ENCODE measurements at places on chromosomes 1 and 21. TPM values are rescaled to one million over a fixed set of nuclear protein-coding genes. Genes with fewer than 3 reads are reported as not detected.

GRCh38 chr1:210882414-210883221 is 251.3 kb downstream of the KCNH1 start:
- DNase-seq, result peak; percentile 31

GRCh38 chr1:225471453-225472301 is 43.8 kb upstream of the LBR start:
- no peak for DNase-seq

DNA sequence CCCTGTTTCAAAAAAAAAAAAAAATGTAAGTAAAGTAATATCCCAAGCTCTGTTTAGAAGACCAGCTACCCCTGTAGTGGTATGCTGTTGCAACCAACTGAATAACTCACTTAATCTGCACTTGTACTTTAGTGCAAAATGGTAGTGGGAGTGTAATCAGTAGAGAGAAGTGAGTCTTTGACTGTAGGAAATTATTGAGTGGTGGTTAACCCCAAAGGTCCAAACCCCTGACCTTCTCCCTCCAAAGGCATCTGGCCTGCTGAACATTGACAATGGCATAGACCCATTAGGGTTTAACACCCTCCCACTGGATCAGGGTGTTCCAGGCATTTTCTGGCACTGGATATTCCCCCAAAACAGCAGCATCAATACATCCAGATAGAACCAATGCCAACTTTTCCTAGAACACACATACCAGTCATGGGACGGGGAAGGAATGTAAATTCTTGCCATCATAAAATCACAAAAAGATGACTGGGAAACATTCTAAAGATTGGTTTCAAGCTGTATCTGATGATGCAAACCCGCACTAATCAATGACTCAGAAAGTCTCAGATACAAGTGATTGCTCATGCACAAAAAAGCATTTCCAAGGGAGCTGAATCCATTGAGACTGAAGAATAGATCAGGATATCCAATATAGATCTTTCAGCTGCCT is 110.3 kb downstream of the MRPL39 start:
- no peak for DNase-seq

GRCh38 chr1:36909946-36910725 is 124.2 kb downstream of the GRIK3 start:
- no peak for DNase-seq

DNA sequence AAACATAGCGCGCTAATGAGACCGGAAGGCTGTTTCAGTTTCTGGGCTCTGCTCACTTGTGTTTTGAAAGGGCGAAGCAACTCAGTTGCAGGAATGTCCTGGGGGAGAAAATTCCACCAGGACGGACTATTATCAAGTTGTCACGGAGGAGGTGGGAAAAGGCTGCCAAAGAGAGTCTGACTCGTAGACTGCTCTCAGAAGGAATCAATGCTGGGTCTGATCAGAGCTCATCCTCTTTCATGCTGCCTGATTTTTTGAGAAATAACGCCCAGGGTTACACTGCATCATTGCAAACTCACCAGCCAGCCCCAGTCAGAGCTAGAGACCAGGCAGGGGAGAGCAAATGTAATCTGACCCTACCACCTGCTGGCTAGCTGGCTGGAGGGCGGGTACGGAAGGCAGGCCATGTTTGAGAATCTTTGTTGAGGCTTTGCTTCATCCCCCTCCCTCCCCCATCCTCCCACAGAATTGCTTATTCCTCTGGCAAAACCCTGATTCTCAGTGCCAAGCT is 36.4 kb upstream of the BCL9 start:
- DNase-seq, result peak; percentile 49

- DNase-seq, result no peak
These were observed 136.1 kb downstream of the GLUL start for GRCh38 chr1:182255494-182255893.

DNA sequence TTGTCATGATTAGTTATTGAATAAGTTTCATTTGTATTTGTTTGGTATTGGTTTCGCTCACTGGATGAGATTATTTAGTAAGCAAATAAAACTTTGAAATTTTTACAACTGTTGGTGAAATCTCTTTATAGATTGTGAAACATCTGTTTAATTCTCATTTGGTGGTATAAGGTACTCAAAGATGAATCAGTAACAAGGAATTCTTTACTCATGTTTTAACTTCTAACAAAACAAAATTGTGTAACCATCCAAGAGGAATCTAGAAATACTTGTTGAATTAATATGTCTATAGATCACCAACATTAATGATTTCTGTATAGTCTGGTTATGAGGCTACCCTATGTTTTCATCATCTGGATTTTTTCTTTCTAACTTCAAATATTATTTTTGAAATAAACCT is 62.8 kb upstream of the USP25 start:
- DNase-seq, result peak; percentile 93

GRCh38 chr1:36366091-36366661 is 19.5 kb downstream of the STK40 start:
- no peak for DNase-seq

The MCOLN2 gene
- 11.7 TPM for total RNA-seq

GRCh38 chr1:158675563-158676323 is 10.8 kb downstream of the SPTA1 start:
- peak; percentile 39 for DNase-seq

DNA sequence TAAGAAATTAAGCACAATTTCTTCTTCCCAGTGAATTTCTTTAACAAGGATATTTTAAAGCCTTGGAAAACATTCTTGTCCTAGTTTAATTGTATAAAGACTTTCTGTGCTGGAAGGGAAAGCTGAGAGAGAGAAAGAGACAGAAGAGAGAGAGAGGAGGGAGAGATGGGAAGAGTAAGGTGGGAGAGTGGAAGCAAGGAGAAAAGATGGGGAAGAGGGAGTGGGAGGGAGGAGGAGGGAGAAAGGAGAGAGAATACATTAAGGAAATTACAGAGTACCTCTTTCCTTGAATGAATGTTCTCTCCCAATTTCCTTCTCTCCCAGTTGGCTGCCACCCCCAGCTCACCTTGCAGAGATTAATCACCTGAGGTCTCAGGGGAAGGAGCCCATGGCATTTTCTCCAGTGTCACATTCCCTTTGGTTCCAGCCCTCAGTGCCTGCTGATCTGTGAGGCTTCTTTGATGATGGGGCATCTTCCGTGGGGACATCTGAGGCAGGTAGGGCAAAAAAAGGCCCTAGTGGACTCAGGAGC is 32.4 kb upstream of the KCNA10 start:
- DNase-seq, result no peak

The LCE5A gene
- not detected for total RNA-seq

- DNase-seq, result peak; percentile 98
These were observed at the start of gene NTPCR for GRCh38 chr1:232950197-232951176. NTPCR (plus strand) TSS chr1:232950611; CDS start chr1:232950711, 100 bp downstream.

DNA sequence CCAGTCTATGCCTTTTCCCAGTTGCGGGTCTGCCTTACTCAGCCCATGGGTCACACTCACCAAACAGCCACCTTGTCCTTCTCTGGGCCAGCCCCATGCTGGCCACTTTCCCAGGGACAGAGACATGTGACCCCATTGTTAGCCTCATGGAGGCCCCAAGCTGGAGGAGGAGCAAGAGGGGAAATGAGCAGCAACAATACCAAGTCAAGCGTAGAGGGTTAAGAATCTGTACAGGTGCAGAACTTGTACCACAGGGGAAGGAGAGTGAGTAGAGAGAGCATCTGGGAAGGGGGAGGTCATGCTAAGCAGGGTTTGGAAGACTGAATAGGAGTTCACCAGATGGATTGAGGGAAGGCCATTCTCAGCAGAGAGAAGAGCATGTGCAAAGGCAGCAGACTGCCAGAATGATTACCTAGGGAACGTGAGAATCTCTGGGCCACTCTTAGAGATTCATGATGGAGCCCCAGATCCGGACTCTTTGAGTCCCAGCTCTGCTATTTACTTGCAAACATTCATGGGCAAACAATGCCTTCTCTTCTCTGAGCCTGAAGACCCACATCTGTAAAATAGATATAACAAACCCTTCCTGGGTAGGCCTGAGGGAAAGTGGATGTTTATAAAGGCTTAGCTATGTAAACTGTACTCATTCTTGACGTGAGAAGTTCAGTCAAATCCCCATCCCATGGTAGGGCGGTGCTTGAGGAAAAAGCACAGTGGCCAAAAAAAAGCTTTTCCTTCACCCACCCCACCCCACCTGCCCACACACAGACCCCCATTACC is 2.8 kb upstream of the SLC2A1 start:
- peak; percentile 53 for DNase-seq

DNA sequence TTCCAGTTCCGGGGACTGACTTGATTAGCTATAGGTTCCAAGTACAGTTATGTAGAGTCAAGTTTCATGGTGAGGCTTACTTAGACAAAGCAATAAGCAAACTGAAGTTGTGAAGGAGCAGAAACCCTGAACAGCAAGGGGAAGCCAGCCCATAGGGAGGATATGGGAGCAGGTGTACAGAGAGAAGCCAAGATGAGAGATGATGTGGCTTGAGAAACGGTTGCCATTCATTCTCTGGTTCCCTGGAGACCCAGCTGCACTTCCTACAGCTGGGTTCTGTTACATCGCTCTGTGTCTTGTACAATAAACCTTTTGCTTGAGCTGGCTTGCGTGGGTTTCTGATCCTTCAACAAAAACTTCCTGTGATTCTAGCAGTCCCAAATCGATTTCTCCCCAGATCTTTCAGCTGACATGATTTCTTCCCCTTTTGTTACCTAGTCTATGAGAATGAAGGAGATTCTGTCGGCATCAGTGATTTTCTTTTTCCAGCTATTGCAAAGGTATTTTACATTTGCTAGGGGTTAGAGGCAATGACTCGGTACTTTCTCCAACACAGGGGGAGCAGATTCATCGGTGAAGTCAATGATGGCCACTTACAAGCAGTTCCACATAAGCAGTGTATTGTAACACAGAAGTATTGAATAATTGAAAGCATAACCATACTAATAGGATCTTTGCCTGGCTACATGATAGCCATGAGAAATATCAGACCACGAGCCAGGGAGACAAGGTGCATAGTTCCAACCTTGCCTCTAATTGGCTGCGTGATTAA is 67.3 kb downstream of the URB2 start:
- no peak for DNase-seq

DNA sequence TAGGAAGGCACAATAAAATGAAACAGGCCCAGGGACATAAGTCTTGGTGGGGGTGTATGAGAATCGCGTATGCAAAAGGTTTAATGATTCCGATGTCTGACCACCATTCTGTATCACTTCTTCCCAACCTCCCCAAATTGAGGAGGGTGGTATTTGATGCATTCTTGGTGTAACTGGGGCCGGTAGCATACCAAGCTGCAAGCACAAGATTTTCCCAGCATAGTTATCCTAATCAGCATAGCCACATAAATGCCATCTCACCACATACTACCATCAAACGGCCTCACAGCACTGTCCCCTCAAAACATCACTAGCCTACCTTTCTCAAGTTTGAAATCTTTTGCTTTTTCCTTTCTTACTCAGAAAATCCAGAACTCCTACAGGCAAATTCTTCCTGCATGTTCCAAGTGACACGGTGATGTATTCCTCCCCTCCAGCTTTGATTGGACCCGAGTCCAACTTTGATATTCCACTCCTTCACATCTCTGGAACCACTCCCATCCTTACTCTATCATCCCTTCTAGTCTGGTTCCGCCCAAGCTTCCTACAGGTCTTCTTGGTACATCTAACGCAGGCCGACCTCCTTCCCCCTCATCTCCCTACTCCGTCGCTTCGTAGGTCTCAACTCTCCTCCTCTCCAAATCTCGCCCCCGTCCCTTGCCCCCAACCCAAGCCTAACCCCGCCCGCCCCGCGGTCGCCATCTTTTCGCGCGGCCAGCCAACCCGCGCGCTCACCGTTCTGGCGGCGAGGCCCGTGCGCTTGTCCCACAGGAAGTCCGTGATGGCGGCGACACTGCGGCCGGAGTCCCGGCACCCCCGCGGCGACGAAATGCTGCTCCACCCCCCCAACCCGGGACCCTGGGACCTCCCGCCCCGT is 600 bp downstream of the CLK2 start:
- DNase-seq, result peak; percentile 46

DNA sequence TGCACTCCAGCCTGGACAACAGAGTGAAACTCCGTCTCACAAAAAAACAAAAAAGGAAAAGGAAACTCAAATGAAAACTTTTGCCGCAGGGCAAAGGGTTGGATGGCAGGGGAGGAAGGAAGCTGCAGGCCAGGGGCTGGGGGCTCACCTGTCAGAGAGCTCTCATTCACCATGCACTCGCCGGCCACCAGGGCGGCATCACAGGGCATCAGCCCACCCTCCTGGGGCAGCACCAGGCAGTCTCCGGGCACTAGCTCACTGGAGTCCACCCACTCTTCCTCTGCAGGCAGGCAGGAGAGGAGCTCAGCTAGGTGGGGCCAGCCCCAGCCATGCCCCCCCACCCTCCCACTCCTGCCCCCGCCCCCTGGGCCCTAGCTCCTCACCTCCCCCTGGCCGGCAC is 11.9 kb downstream of the ATP13A2 start:
- no peak for DNase-seq

- DNase-seq, result peak; percentile 72
These were observed 3.5 kb upstream of the GBP7 start for GRCh38 chr1:89179343-89179742.

DNA sequence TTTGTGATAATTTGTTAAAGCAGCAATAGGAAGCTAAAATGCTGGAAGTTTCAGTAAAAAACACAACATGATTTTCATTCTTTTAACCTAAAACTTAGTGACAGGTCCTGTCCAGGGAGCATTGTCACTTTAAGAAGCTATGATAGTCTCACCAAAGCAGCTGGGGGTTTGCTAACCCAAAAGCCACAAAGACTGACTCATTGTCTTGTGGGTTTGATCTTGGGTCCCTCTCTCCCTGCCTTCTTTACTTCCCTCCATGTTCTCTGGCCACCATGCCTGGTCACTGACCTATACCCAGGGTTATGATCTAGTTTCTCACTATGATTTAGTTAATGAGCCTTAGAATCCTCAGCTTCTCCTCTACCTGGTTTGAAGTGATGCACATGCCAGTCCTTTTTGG is 213.5 kb upstream of the PTGFR start:
- DNase-seq, result peak; percentile 74

The TDRD5 gene
- not detected for total RNA-seq

DNA sequence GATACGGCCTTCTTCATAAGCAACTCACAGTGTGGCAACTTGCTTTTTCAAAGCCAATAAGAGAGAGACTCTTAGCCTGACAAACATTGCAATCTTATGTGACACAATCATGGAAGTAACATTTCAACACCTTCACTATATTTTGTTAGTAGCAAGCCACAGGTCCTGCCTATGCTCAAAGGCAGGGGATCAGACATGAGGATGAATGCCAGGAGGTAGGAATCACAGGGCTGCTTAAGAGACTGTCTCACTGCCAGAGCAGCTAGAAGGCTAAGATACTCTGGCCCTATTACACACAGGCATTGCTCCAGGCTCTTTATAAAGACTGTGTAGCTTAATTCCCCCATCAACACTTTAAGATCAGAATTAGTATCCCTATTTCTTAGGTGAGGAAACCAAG is 236.2 kb upstream of the KAZN start:
- no peak for DNase-seq

DNA sequence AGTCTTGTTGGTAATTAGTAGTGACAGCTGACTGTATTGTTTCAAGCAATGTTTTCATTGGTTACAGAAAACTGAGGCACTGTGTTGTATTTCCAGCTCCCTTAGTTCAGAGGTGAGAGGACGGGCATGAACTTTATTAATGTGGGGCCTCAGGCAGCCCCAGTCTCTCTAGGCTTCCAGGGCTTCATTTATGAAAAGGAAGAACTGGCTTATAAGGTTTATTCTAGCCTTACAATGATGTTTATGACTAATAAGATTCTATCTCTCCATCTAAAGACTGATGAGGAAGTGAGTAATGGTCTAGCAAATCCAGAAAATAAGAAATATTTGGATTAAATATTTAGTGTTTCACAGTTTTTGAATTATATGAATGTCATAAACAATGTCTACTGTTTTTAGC is 41.5 kb downstream of the CBS start:
- DNase-seq, result peak; percentile 48
